ENCODE measurements at places on chromosomes 12 and 14.

DNA sequence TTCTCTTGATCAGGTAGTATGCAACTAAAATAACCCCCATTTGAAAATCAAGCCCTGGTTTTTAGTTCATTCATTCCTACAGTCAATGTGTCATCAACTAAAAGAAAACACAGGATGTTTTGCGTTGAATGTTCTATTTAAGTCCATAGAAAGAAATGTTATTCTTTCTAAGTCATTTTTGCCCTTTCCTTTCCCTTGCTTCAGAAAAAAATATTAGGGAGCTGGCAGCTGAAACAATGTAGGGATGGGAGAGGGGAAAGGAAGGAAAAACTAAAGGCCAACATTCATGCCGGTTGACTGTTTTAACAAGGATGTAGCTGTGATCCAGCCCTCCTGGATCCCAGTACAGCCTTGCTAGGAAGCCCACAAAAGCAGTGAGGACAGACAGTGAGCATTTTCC is 155.1 kb downstream of the BTG1 start:
- DNase-seq, result no peak

GRCh38 chr12:43914923-43915468 is 79.1 kb downstream of the TMEM117 start:
- no peak for DNase-seq

DNA sequence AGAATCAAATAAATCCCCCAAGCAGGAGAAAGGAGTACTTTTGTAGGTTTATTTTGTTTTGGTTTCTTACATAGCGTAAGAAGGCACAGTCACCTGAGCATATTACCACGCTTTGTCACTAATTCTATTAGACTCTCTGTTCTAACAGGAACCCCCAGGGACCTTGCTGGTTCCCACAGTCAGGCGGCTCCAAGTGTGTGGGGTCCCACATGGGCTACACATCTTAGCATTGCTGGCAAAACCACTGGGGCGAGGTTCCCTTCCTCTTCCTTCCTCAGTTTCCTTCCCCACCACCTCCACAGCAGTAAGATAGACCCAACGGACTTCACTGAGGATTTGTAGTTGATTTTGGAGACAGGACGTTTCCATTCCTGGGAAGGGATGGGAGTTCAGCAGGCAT is 49.1 kb downstream of the TMEM132C start:
- no peak for DNase-seq

DNA sequence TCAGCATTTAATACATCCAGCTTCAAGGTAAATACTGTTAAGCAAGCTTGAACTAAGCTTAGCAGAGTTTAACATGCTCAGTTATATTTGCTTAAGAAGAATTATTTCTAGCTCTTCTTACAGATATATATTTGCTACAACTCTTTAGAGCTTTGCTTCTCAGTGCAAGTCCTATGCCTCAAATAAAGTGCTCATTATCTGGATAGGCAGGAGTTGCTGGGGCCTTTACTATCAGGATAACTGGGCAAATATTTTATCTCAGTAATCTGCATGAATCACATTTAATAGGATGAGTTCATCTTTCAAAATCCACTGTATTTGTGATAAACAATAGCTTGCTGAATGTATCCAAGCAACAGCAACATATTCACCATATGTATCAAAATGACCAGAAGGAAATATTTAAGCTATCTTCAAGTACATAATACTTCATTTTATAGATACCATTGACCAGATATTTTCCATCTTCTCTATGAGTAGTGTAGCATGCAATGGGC is 187.6 kb downstream of the NOVA1 start:
- DNase-seq, result no peak

GRCh38 chr12:128840862-128841468 is 12.3 kb upstream of the GLT1D1 start:
- no peak for DNase-seq

GRCh38 chr14:64918216-64918615 is 4.0 kb downstream of the CHURC1 start:
- DNase-seq, result no peak

DNA sequence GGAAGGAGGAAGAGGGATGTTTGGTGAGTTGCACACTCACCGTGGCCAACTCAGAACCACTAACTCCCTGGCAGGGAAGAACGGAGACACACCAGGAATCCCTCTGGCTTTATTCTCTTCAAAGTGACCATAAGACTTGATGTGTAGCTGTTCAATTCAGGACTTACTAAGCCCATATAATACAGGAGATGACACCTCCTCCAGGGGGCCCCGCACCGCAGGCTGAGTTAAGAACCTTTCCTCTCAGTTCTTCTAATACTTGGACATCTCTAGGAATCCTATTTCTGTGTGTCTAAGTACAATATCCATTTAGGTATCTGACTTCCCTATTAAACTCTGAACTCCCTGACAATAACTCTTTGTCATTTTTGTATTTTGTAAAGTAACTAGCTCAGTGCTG is 49.5 kb downstream of the DCAF4 start:
- DNase-seq, result no peak

GRCh38 chr14:62692490-62693106 is 352.7 kb downstream of the KCNH5 start:
- no peak for DNase-seq

DNA sequence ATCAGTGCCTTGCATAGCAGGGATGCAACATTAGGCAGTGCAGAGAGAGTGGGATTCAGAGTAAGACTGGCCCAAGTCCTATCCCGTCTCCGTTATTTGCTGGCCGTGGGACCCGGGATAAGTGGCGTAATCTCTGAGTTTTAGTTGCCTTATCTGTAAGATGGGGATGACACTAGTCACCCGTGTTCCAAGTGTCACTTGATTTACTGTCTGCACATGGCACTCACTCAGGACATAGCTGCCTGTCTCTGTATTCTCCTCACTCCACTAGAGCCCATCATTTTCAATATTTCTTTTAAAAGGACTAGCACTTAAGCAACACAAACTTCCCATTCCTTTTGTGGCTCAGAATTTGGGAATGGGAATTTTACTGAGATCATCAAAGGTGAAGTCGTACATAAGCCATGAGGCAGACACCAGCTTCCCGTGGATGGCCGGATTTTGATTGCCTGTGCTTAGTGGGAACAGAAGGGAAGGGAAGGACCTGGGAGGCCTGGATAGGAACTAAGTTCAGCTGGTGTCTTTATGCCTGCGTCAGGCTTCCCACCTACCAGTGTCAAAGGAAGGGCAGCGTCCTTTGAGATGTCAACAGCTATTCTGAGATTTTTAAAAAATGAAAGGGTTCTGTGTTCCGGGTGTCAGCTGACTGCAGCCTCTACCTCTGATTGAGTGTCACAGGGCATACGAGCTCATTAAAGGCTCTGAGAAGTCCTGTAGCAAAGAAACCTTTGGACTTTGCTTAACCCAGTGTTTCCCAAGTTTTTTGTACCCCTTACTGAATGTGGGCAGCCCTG is 361.4 kb downstream of the CACNA1C start:
- DNase-seq, result no peak

DNA sequence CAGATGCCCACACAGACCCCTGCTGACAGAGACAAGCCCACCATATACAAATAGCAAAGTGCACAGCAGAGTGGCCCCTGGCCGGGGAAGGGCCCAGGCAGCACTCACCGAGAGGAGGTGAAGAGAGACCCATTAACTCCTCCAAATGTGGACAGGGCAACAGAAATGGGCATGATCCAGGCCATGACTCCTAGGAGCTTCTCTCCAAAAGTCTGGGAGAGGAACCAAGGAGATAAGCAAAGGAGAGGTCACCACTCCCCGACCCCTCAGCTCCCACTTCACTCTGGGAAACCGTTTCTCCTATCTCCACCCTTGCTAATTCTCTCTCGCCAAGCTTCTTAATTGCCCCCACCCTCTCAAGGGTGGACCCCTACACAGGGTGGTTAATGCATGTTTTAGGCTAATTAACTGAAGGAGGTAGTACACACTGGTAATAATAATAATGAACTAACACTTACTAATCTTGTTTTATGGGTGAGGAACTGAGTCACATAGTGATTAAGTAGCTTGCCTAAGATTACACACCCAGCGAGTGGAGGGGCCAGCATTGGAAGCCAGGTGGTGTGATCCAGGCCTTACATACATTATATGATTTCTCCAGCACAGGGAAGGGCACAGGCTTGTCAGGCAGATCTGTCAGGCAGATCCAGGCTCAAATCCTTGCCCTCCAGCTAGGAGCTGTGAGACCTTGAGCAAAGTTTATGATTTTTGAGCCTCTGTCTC is 18.9 kb upstream of the CEBPE start:
- no peak for DNase-seq

Measured in effector CD4-positive, alpha-beta T cell (primary cell).